ENCODE measurements at places on chromosomes 5 and 9. TPM values are rescaled to one million over a fixed set of nuclear protein-coding genes. Genes with fewer than 3 reads are reported as not detected.

- DNase-seq: no peak
- no peak overlapping the region for H3K4me3 ChIP-seq
- H3K4me1 ChIP-seq: no peaks in the 10 kb centered on the region
- H3K27ac ChIP-seq: no peak overlapping the region
- H3K27me3 ChIP-seq: no peaks in the 10 kb centered on the region
Observed at GRCh38 chr9:3992924-3993323, 306.9 kb downstream of the GLIS3 start.

GRCh38 chr5:83711982-83712601 is 8.6 kb downstream of the HAPLN1 start:
- DNase-seq: peak; percentile 44
- H3K27me3 ChIP-seq: no peaks in the 10 kb centered on the region
- no peak overlapping the region for H3K27ac ChIP-seq
- no peaks in the 10 kb centered on the region for H3K36me3 ChIP-seq

- H3K36me3 ChIP-seq: no peaks in the 10 kb centered on the region
- DNase-seq: no peak
- H3K27ac ChIP-seq: no peak overlapping the region
- H3K27me3 ChIP-seq: no peaks in the 10 kb centered on the region
Observed at GRCh38 chr9:13432904-13433303, 153.4 kb upstream of the MPDZ start.

DNA sequence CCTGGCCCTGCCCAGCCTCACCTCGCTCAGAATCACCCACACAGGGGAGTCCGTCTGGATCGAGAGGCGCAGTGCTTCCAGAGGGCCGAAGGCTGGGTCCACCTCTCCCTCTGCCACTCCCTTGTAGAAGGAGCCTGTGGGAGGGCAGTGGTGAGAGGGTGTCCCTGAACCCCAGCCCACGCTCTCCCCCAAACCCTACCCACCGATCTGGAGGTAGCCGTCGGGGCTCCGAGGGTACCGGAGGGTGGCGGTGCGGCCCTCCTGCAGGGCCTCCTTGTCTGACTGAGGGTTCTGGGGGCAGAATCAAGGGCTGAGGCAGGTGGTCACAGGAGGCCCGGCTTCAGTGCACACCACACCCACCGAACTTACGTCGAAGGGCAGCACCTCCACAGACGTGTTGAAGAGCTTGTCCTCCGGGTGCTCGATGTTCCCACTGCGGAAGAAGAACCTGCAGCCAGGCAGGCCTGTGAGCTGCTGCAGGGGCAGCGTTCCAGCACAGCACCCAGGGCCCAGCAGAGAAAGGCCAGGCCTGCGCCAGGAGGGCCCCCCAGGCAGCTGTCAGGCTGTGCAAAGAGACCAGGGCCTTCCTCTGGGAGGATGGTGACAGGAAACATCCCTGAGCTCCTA is 4.5 kb downstream of the LTC4S start:
- peak; percentile 23 for DNase-seq
- H3K4me3 ChIP-seq: no peak overlapping the region
- no peak overlapping the region for H3K27ac ChIP-seq
- H3K4me1 ChIP-seq: peaks cover 33% of the 10 kb centered on the region
- H3K27me3 ChIP-seq: no peaks in the 10 kb centered on the region

DNA sequence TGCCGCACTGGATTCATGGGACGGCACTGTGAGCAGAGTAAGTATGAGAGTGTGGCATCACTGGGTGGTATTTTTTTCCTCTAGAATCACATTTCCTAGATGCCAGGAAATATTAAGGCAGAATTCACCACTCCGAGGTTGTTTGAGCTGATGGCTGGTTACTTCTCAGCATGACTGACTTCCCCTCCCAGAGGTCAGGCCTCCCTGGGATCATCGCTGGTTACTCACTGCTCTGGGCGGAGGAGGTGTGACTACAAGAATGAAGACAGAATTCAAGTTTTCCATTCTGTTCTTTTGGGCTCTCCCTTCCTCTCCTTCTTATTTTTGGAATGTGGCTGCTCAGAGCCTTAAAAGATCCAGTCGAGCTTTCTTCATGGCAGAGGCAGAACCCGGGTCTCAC is 76.6 kb upstream of the PRRC1 start:
- H3K27me3 ChIP-seq: no peaks in the 10 kb centered on the region
- no peaks in the 10 kb centered on the region for H3K4me1 ChIP-seq
- H3K27ac ChIP-seq: no peak overlapping the region

DNA sequence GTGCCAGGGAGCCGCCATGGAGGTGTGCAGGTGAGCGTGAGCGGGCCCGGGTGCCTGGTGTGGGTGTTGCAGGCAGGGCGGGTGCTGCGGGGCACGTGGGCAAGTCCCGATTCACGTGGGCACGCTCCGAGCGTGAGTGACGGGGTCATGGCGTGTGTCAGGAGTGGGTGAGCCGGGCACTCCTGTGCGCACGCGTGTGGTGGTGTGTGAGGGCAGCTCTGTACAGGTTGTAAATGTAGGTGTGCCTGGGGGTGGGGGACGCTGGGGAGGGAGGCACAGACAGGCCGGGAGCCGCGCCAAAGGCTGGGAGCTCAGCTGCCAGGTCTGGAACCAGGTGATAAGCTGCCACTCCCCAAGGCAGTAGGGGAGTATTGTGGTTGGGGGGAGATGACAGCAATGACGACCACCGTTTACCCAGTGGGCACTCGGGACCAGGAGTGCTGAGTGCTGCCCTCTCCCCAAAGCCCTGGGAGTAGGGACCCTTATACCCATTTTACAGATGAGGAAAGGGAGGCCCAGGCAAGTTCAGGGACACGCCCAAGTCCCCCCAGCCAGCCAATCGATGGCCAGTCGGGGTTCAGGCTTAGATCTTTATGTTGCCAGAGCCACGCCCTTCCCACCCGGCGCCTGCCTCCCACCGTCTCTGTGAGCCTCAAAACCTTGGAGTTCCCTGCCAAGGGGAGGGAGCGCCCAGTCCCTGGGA is 9.6 kb downstream of the NCS1 start:
- H3K4me3 ChIP-seq: no peak overlapping the region
- H3K36me3 ChIP-seq: no peaks in the 10 kb centered on the region
- H3K27ac ChIP-seq: no peak overlapping the region
- H3K4me1 ChIP-seq: no peaks in the 10 kb centered on the region

GRCh38 chr9:18821788-18822187 is 211.2 kb downstream of the SAXO1 start:
- no peak overlapping the region for H3K4me3 ChIP-seq
- no peak overlapping the region for H3K27ac ChIP-seq
- H3K4me1 ChIP-seq: no peaks in the 10 kb centered on the region

- H3K27me3 ChIP-seq: no peaks in the 10 kb centered on the region
- no peak overlapping the region for H3K27ac ChIP-seq
- DNase-seq: no peak
Observed at GRCh38 chr5:69238760-69239251, 4.1 kb downstream of the CDK7 start.

DNA sequence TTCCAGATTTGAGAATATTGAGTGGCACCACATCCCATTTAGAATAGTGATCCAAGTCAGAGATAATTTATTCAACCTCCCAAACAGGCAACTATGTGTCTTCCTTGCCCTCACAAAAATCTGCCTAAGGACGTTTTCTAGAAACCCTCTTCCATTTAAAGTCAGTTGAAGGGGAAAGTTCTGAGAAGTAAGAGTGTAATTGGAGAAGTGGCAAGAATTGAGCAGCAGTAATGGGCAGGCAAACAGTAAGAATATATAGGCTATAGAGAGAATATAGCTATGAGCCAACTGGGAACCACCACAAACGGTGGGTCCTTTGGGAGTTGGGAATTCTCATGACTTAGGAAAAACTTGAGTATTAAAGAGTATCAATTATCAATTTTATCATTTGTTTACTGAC is 31.1 kb upstream of the CETN3 start:
- no peak overlapping the region for H3K4me3 ChIP-seq
- no peaks in the 10 kb centered on the region for H3K36me3 ChIP-seq
- H3K4me1 ChIP-seq: peaks cover 4% of the 10 kb centered on the region
- DNase-seq: no peak
- H3K27ac ChIP-seq: no peak overlapping the region

GRCh38 chr9:115413304-115413703 is 295.3 kb upstream of the TNC start:
- no peak overlapping the region for H3K4me3 ChIP-seq
- H3K27me3 ChIP-seq: no peaks in the 10 kb centered on the region
- no peaks in the 10 kb centered on the region for H3K36me3 ChIP-seq
- no peak overlapping the region for H3K27ac ChIP-seq

GRCh38 chr5:150066901-150067396 is 19.4 kb downstream of the CSF1R start:
- no peaks in the 10 kb centered on the region for H3K36me3 ChIP-seq
- H3K27ac ChIP-seq: no peak overlapping the region
- no peak for DNase-seq

DNA sequence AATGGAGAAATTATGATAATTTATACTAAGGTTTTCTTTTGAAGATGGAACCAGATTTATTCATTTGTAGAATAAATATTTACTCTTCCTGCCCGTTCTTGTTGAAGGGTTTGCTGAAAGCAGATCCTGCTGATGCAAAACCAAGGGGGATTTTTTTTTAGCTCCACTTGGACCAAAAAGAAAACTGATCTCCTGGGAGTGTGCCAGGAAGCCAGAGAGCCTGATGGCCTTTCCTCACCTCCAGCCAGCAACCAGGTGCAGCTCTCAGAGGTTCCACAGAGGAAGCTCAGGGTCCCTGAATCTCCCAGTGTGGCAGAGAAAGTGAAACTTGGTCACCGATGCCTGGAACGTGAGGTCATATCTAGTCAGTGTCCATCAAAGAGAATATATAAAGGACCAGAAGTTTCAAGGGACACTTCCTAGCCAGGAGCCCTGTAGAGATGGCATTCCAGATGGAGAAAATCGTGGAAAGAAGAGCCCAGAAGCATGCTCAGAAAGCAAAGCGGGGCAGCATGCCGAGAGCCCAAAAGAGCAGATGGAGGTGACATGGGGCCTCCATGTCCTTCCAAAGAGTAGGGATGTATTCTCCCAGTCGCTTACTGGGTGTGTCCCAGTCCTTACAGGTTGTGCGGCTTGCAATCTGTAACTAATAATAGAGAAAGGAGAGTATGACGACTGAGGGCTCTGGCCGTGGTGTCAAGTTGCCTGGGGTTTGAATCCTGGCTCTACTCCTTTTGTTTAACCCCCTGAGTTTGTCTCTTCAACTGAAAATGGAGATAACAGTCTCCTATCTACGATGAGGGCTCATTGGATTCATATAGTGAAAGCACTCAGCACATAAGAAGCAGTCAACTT is 12.2 kb downstream of the AFAP1L1 start:
- H3K27ac ChIP-seq: no peak overlapping the region
- H3K4me1 ChIP-seq: no peaks in the 10 kb centered on the region
- H3K27me3 ChIP-seq: no peaks in the 10 kb centered on the region
- no peak overlapping the region for H3K4me3 ChIP-seq
- H3K36me3 ChIP-seq: no peaks in the 10 kb centered on the region
- DNase-seq: no peak

Gene NCS1
- total RNA-seq: 0.39 TPM

Gene EEIG1
- 245 TPM for total RNA-seq

Gene ZNF608
- 17.4 TPM for total RNA-seq

Data from B cell (primary cell).